ENCODE measurements at places on chromosomes 16 and 17.

GRCh38 chr17:33267271-33267790 lies 25.8 kb downstream of the ASIC2 start:
- DNase-seq: peak; percentile 77

- no peak for DNase-seq
These were observed 94.4 kb upstream of the CIBAR2 start for GRCh38 chr16:85206472-85207356.

GRCh38 chr17:3474212-3474611 lies 1.6 kb upstream of the ASPA start:
- no peak for DNase-seq

- no peak for DNase-seq
These were observed 111.7 kb downstream of the MAP2K6 start for GRCh38 chr17:69525920-69526841.

DNA sequence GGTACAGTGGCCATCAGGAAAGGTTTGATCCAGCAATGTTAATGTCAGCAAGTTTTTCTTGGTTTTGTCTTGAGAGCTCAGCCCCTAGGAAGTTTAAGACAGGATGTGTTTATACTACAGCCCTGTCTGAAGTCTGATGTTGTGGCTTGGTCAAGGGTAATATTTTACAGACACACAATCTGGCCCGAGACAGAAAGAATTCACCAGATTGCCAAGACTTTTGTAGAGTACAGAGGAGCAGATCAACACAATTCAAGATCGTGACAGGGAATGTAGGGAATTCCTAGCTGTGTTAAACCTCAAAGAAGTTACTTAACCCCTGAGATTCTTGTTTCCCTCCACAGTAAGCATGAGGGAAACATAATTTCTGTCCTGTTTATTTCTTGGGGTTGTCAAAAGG lies 63.1 kb downstream of the SHISA9 start:
- DNase-seq: no peak

GRCh38 chr16:85279402-85279801 lies 167.1 kb upstream of the CIBAR2 start:
- DNase-seq: no peak

- DNase-seq: no peak
These were observed 60.5 kb upstream of the CLEC3A start for GRCh38 chr16:77961814-77962213.

DNA sequence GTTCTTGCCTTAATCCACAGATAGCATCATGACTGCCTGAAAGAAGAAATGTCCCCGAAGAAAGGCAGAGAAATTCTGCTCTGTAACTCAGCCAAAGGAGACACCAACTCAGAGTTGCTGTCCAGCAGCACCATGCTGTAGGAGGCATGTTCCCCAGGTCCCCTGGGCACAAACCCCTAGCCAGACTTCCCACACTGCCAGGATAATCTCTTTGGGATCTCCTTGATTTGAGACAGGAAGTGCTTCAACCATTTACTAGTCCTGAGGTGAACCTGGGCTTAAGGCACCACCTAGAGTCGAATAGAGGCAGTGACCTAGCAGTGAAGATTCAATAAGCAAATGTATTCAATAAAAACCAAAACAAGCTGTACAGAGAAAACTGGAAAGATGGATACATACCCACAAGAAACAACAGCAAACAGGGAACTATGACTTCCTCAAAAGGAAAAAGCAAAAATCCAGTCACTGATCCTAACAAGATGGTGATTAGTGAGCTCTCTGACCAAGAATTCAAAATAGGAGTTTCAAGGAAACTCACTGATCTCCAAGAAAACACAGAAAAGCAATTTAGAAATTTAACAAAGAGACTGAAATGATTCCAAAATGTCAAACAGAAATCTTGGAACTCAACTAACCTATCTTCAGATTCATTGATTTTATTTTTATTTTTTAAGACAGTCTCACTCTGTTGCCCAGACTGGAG lies 5.7 kb downstream of the OR4D2 start:
- no peak for DNase-seq

DNA sequence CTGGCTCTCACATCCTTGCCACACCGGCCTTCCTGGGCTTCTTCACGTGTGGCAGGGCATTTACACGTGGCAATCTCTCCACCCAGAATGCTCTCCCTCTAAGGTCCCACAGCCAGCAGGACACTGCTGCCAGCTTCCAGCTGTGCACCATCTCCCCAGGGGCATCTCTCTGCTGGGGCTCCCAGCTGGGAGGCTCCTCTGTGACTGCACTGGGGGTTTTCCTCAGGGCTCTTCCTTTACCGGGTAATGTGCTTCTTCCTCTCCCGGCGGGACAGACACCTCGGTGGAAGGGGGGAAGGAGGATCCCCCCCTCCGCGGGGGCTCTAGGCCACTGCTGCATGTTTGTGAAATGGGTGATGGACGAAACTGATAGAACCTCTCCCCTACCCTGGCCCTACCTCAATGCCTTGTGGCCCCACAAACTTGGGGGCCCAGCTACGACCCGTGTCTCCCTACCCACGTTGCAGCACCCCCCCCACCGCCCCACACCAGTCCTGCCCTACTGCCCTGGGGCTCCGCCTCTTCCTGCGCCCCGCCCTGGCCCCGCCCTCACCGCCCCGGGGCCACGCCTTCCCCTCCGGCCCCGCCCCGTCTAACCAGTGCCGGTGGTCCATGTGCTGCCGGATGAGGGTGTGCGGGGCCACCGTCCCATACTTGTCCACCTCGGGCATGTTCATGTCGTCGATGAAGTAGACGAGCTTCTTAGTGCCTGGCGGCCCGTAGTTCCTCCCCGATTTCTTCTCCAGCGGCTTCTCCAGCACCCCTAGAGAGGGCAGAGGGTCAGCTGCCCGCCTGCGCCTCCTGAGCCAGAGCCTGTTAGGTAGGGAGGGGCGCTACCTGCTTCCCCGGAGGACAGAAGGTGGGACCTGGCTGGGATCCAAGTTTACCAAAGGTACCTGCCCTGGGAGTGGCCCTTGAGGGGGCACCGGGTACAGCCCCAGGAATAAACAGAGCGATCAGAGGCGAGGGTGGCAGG lies 92.6 kb downstream of the DNAH17 start:
- no peak for DNase-seq

DNA sequence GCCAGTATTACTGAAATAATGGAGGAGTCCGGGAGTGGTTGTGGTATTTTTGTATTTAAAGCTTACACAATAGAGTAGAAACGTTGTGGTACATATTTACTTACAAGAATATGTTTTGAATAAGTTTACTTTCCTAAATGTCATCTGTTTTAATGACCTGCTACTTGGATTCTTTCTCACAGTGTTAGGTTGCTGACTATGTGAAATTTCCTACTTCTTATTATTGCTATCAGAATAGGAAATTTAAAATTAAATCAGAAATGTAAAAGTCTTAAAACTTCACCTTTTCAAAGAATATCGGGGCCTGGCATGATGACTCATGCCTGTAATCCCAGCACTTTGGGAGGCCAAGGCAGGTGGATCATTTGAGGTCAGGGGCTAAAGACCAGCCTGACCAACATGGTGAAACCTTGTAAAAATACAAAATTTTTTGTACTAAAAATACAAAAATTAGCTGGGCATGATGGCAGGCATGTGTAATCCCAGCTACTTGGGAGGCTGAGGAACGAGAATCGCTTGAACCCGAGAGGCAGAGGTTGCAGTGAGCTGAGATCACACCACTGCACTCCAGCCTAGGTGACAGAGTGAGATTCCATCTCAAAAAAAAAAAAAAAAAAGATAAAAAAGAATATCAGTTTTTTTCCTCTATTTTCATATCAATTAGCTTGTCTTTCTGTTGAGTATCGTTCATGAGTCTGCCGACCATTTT lies 77.8 kb downstream of the VMP1 start:
- no peak for DNase-seq

- no peak for DNase-seq
These were observed 19.5 kb downstream of the MARVELD3 start for GRCh38 chr16:71645450-71645849.

DNA sequence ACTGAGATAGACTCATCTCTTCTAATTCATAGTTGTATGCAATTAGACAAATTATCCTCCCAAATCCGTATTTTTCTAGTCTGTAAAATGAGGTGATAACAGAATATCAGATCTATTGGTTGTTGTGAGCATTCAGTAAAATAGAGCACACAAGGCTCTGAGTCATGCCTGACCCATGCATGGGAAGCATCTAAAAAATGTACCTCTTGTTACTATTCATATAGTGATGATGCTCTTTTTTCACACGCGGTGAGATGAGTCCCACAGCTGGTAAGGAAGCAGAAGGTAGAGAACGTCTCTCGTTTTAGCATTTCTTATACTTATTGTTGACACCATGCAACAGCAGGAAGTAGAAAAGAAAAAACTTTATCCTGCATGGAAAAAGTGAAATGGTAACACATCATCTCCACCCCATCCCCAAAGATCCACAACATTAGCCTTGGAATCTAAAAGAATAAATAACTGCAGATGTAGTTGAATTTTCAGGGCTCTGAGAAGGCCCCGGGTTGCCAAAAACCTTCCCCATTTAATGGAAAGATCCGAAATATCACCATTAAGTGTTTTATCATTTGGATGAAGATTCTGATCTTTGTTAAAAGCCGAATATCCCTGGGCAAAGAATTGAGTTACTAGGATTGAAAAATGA lies 215.6 kb downstream of the TMEM114 start:
- DNase-seq: no peak

GRCh38 chr16:35306915-35307314 lies 1847.5 kb downstream of the TP53TG3F start:
- DNase-seq: no peak

DNA sequence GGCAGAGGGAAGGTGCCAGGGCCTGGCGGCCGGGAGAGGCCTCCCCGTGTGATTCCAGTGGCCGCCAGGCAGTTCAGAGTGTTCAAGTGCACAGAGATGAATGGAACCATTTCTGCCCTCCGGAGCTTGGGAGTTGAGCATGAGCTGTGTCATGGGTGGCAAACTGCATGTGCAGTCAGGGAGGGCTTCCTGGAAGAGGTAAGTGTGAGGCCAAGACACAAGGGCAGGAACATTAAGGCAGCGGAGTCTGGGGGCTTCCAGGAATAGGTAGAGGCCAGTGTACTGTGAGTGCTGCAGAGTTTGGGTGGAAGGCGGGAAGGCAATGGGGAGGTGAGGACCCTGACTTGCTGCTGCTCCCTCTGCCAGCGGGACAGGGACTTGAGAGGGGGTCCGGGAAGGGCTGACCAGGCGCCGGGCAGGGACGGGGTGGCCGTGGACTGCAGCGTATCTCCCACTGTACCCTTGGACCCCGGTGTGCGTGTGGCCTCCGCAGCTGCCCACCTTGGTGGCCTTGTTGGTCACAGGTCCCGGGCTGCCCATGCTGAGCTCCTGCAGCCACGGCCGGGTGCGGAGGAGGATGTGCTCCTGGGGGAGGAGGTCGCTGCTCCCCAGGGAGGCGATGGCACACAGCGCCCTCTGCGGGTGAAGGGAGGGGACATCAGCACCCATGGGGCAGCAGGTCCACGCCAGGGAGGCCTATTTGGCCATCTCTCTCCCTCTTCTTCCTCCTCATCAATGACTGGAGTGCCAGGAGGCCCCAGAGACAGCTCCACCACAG lies 7.5 kb upstream of the CEP131 start:
- DNase-seq: no peak

Measured in keratinocyte (primary cell).